ENCODE measurements at places on chromosomes 16 and 17.

DNA sequence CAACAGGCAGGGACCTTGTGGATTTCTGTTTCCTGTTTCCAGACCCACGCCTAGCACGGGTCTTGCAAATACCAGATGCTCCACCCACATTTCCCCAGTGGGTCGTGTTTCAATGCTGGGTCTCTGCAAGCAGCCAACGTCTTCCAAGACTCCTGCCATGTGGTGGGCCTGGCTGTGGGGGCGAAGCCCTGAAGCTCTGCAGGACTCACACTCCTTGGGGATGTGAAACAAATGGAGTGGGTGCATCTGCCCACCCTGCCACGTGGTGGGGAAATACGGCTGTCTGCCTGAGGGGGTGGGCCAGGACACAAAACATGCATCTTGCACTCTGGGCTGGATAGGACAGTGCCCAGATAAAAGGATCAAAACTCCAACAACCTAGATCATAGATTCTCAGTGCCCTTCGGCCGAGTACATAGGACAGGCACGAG lies 32.6 kb downstream of the FA2H start:
- no peak for DNase-seq

GRCh38 chr17:75843577-75844529 lies at the start of gene UNC13D:
Gene UNC13D, minus strand, starts transcription at chr17:75844404. Its CDS starts 67 bp downstream, at chr17:75844337.
- DNase-seq = peak; percentile 55

DNA sequence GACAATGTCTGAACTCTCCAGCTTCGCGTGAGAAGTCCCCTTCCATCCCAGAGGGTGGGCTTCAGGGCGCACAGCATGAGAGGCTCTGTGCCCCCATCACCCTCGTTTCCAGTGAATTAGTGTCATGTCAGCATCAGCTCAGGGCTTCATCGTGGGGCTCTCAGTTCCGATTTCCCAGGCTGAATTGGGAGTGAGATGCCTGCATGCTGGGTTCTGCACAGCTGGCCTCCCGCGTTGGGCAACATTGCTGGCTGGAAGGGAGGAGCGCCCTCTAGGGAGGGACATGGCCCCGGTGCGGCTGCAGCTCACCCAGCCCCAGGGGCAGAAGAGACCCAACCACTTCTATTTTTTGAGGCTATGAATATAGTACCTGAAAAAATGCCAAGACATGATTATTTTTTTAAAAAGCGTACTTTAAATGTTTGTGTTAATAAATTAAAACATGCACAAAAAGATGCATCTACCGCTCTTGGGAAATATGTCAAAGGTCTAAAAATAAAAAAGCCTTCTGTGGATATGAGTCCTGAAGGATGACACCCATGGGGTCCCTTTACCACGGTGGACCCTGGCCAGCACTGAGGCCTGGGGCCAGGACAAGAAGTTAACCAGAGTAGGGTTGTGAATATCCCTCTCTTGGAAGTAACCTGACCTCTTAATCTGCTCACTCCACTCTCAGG lies 10.5 kb upstream of the ITGAD start:
- peak; percentile 66 for DNase-seq

GRCh38 chr16:26911436-26911835 lies 155.3 kb upstream of the C16orf82 start:
- DNase-seq = no peak

- DNase-seq = peak; percentile 18
These were observed 825 bp downstream of the HEATR6 start for GRCh38 chr17:60077672-60078519.

- no peak for DNase-seq
These were observed 141.8 kb downstream of the CMIP start for GRCh38 chr16:81586417-81586816.

GRCh38 chr16:58111302-58111627 lies 17.9 kb downstream of the CFAP20 start:
- no peak for DNase-seq

- no peak for DNase-seq
These were observed 36.2 kb downstream of the PRMT7 start for GRCh38 chr16:68346892-68347480.

GRCh38 chr16:26133416-26134093 lies 441.8 kb downstream of the HS3ST4 start:
- no peak for DNase-seq

- peak; percentile 54 for DNase-seq
These were observed 1.5 kb downstream of the N4BP1 start for GRCh38 chr16:48608452-48608851.

DNA sequence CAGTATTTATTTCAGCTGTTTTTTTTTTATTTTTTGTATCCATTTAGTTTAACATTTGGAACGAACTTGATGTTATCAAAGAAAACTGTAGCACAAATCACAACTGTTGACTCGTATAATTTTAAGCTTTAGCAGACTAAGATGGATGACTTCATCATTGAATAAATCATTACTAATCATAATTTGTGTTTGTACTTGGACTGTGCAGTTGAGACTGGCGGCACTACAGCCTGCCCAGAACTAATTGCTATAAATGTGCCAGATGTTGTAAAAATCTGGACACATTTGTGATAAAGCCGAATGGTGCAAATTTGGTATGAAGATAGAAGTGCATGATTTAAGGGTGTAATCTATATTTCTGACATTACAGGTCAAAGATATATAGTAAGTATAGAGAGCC lies 897.7 kb upstream of the CDH8 start:
- DNase-seq = no peak

- DNase-seq = no peak
These were observed 1.3 kb downstream of the C17orf99 start for GRCh38 chr17:78147315-78147998.

DNA sequence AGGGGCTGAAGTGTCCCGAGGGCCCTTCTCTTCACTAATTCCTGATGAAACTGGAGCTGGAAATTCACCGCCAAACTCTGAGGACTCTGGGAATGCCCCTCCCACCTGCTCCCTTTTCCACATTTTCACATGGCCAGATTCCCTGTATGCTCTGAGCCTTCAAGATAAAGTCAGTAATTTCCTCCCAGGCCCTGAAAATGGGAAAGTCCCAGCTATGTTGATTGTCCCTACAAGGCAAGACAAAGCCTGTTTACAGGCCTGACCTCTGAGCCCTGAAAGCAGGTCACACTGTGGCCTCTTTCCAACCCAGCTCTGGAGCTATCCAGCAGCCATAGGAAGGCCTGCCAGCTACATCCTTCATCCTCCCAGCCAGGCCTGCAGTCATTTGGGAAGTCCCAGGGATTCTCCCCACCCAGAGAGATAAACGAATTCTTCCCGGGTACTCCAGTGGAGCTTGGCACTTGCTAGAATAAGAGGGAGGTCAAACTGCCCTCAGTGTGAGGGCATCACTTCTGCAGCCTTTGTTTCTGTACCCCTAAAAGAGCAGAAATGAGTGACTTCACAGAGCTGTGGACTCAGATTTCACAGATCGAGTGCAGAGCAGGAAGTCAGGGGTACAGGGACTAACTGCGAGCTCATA lies 19.6 kb upstream of the CCL2 start:
- DNase-seq = no peak

GRCh38 chr17:59620064-59620359 lies 317 bp downstream of the CLTC start:
- DNase-seq = no peak

GRCh38 chr16:66167564-66168291 lies 198.8 kb upstream of the CDH5 start:
- DNase-seq = no peak

DNA sequence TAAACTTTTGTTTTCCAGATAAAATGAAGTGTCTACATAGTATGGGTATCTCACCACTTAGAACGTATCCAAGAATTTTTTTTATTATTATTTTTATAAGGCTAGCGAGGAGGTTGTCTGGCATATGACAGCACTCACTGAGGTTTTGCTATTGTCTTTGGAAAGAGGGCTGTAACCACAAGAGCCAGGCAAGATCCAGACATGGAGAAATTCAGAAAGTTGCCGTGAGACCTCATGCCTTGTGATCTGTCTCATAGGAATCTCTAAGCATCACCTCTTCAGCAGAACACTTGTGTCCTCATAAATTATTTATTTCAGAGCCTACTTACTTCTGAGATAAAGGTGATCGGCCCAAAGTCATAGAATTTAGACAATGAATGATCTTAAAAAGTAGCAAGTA lies 410.8 kb downstream of the CDH11 start:
- DNase-seq = no peak

GRCh38 chr17:8163978-8164814 lies 1.4 kb upstream of the VAMP2 start:
- DNase-seq = peak; percentile 86

GRCh38 chr16:67229906-67230808 lies 3.2 kb downstream of the TMEM208 start:
- DNase-seq = no peak

- DNase-seq = no peak
These were observed 55.9 kb downstream of the USP22 start for GRCh38 chr17:20986767-20987510.

- DNase-seq = no peak
These were observed 22.5 kb downstream of the METRNL start for GRCh38 chr17:83101805-83102480.

GRCh38 chr16:21197112-21197511 lies 14.3 kb downstream of the ZP2 start:
- DNase-seq = no peak

Measured in CD4-positive, alpha-beta T cell treated with Interferon alpha-2 for 1 hour (primary cell).